ENCODE measurements at places on chromosomes 7 and 10. TPM values are rescaled to one million over a fixed set of nuclear protein-coding genes. Genes with fewer than 3 reads are reported as not detected.

TDRD1 gene
- total RNA-seq, result not detected

GNGT1 gene
- total RNA-seq, result not detected

TIMM23 gene
- total RNA-seq, result 52.0 TPM

EXOC4 gene
- 111 TPM for total RNA-seq

SUN3 gene
- total RNA-seq, result not detected

FAM241B gene
- 20.9 TPM for total RNA-seq

EEPD1 gene
- 20.1 TPM for total RNA-seq

- no peak for DNase-seq
These were observed 77.9 kb downstream of the GLI3 start for GRCh38 chr7:42159130-42159529.

GRCh38 chr10:24168258-24169170, 40.4 kb upstream of the KIAA1217 start:
- no peak for DNase-seq

GRCh38 chr7:30681331-30681797, 892 bp downstream of the CRHR2 start:
- DNase-seq, result no peak

- no peak for DNase-seq
These were observed 122.4 kb upstream of the PPP2R2D start for GRCh38 chr10:131778385-131778784.

GRCh38 chr10:44928462-44928861, 17.3 kb downstream of the TMEM72 start:
- DNase-seq, result no peak

GRCh38 chr10:90288391-90288933, 569.4 kb downstream of the HTR7 start:
- DNase-seq, result no peak

GRCh38 chr7:33792547-33793105, 112.7 kb upstream of the BMPER start:
- no peak for DNase-seq

- no peak for DNase-seq
These were observed 491.6 kb upstream of the GALNT17 start for GRCh38 chr7:70640266-70640833.

DNA sequence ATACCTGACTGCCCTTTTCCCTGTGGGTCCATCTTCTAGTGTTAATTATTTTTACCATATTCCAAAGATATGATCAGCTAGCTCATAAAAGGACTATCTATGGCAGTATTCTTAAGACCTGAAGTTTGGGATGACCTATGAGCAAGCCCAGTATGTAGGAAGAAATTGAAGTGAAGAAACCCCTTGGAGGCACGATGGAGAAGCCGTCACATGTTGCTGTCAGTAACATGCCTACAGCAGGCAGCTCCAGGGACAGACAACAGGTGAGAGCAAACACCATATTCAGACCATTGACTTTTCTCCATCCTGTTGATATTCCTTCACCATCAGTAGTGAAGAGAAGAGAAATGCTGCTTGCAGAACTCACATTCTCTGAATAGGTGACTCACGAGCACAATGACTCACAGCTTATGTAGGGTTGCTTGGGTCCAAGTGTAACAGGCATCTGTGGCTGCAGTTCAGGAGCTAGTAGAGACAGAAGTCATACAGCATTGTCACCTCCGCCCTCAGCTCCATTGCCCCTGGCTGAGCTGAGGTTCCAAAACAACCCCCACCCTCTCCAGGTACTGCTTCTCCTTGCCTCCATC, 8.4 kb upstream of the LYZL2 start:
- no peak for DNase-seq

GRCh38 chr10:96556003-96556402, 30.8 kb downstream of the TM9SF3 start:
- no peak for DNase-seq

DNA sequence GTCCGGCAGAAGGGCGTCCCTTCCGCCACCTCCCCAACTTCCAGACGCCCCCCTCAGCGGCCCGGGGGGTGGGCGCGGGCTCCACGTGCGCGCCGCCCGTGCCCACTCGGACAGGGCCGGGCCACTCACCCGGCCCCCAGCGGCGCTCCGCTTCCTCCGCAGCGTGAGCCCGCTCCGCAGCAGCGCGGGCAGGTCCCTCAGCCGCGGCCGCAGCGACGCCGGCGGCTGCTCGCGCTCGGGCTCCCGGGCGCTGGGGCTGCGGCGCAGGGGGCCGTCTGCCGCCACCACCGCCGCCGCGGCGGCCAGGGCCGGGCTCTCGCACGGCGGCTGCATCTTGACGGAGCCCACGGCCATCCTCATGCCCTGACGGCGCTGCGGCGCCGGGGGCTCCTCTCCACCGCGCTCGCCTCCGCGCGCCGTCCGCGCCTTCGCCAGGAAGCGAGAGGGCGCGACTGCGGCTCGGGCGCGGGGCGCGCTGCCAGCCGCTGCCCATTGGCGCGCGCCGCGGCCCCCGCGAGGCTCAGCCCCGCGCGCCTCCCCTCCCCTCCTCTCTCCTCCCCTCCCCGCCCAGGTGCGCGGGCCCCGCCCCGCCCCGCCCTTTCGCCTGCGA, at the start of gene RAPGEF5:
TSS of gene RAPGEF5 (minus strand) at position 454 of the 610 bp plus-strand sequence. CDS start at position 360, 94 bp downstream.
- no peak for DNase-seq

DNA sequence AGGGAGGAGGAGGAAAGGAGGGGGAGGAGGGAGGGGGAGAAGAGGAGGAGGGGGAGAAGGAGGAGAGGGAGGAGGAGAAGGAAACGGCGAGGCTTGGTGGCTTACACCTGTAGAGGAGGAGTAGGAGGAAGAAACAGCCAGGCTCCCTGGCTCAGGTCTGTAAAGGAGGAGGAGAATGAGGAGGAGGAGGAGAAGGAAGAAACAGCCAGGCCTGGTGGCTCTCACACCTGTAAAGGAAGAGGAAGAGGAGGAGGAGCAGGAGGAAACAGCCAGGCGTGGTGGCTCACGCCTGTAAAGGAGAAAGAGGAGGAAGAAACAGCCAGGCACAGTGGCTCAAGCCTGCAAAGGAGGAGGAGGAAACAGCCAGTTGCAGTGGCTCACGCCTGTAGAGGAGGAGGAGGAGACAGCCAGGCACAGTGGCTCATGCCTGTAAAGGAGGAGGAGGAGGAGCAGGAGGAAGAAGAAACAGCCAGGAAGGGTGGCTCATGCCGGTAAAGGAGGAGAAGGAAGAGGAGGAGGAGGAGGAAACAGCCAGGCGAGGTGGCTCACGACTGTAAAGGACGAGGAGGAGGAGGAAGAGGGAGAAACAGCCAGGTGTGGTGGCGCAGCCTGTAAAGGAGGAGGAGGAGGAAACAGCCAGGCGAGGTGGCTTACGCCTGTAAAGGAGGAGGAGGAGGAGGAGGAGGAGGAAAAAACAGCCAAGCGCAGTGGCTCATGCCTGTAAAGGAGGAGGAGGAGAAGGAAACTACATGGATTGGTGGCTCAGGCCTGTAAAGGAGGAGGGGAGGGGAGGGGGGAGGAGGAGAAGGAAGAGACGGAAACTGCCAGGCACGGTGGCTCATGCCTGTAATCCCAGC, 14.9 kb upstream of the CRCP start:
- no peak for DNase-seq

DNA sequence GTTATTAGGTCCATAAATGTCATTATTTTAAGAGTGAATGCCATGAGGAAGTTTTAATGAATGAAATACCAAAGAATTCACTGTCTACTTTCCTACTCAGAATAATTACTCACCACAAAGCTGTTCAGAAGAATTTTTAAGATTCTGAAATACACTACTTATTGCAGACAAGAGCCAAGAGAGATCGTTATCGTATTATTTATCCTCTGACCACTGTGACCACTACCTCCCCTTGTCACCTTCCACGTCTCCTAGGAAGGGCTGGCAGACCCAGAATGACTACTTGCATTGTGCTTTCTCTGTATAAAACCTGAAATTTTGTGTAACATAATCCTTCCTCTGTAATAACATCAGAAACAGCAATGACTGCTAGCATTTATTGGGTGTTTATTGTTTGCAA, 81.9 kb downstream of the ABCB5 start:
- no peak for DNase-seq

GRCh38 chr10:95319239-95319638, 28.4 kb upstream of the PDLIM1 start:
- DNase-seq, result no peak

- DNase-seq, result no peak
These were observed 88.7 kb upstream of the NRP1 start for GRCh38 chr10:33423154-33423529.

DNA sequence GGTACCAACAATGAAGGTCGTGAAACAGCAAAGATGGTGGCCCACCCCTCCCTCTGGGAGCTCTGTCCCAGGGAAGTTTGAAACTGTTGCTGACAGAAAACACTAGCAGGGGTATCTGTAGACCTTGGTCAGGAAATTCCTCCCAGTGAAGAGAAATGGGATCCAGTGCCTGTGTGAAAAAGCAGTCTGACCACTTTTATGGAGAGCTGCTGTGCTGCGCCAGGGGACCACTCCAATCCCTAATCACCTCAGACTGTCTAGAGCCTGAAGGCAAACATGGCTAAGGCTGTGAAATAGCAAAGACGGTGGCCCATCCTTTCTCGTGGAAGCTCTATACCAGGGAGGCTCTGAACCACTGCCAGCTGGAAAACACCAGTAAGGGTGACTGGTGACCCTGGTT, 38.3 kb upstream of the TMEM140 start:
- DNase-seq, result no peak

GRCh38 chr10:76112826-76113150, 681.4 kb downstream of the LRMDA start:
- DNase-seq, result no peak

DNA sequence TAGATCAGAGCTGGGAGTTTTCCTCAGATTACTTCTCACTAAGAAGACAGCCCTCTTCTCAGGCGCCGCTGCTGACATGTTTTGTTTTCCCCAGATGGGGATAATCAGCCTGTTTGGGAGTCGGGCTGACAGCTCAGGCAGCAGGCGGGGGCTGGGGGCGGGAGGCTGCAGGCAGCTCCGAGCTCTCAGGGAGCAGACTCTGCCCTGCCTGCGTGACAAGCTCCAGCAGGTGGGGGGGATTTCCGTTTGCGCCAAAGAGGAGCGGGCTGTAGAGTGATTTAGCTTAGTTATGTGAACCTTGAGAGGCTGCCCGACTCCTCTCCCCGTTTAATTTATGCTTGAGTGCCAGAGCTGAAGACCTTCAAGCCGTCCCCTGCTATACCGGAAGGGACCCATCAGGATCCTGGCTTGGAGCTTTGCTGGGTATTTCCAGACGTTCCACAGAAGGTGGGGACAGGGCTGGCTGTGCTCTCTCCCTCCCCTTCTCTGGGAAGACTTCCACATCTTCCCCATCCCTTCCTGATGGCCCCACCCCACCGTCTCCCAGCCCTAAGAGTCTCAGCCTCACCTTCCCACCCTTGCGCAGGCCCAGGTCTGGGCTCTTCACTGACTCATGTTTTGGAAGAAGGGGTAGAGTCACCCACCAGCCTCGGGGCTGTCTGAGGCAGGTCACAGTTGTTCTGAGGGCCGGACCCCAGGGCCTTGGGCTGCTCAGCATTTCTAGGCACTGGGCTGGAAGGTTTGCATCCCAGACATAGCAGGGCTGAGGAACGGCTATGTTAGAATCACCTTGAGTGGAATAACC, 24.7 kb upstream of the ADCYAP1R1 start:
- peak; percentile 57 for DNase-seq

Data from mesothelial cell of epicardium (in vitro differentiated cells).